GM12864 (cell line): ENCODE measurements at places on chromosomes 5 and 9.

- DNase-seq, result no peak
Observed at GRCh38 chr5:151947931-151948608, 23.4 kb upstream of the GLRA1 start.

GRCh38 chr5:62138607-62139006, 167.4 kb upstream of the KIF2A start:
- no peak for DNase-seq

DNA sequence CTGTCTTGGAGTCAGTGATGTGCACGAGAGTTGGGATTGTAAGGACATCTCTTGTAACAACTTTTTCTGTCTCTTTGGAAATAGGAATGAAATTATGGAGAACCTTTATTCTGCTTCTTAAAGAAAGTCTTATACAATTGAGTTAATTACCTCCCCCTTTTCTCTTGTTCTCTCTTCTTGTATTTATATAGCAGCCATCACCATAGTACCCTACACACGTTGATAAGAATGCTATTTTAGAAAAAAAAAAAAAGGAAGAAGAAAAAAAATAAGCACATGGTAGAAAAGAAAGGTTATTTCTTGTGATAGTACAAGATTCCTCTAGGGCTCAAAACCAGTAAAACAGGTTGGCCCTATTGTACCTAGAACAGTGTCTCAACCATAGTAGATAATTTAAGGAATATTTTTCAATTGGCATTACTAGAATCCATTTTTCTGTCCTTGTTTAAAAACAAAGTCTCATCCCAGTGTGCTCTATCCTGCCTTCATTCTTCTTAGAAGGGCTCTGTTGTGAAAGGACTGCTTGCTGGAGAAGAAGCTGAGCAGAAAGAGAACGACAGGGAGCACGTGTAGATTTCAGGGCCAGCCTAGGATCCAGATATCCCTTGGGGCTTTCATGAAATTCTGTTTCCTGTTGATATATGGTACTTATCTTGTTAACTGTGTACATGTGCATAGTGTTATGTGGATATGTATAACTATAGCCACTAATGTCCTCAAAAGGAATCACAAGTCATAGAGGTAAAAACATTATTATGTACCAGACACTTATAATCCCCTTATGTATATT, 392.3 kb upstream of the MEF2C start:
- DNase-seq, result no peak

- no peak for DNase-seq
Observed at GRCh38 chr5:79227484-79228025, 8.4 kb upstream of the JMY start.

DNA sequence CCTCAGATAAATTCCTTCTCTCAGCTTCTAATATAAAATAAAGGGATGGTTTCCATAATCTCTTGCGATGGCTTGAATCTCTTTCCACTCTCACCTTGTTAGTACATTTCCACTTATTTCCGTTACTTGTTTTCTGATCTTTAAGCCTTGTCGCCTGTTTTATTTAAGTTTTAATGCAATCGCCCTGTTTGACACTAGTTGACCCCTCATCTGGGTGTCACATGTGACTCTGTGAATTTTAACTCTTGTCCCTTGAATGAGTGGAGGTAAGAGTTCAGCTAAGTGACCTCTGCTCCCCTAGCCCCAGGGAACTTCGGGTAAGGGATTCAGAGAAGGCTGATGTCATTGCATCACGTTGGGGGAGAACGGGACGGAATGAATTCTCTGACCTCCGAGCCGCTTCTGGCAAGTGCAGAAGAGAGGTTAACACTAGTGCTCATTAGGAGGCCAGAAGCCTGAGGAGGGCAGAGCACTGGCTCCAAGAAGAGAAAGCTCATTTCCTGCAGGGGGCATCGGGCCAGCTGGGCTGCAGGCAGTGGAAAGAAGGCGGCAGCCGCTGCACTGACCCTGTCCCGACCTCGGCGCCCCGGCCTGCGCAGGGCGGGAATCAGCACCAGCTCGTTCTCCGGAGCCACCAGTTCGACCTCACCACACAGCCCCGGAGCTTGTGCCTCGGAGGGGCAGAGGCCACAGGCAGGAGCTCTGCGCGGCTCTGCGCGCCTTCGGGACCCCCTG, 569 bp downstream of the HINT2 start:
- DNase-seq, result no peak

- DNase-seq, result no peak
Observed at GRCh38 chr5:160199410-160199911, 29.8 kb upstream of the FABP6 start.

GRCh38 chr9:31597977-31598376, 786.5 kb upstream of the ACO1 start:
- no peak for DNase-seq

DNA sequence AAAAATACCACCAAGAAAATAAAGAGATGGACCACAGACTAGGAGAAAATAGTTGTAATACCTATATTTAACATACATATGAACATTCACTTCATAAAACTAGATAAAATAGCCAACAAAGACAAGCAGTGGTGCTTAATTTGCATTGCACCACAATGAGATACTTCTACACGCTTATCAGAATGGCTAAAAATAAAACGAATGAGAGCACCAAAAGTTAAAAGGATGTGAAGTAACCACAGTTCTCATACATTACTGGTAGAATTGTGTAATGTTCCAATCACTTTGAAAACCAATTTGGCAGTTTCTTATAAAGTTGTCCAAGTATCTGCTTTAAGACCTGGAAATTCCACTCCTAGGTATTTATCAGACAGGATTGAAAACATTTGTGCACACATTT, 198.9 kb upstream of the SGCD start:
- no peak for DNase-seq

DNA sequence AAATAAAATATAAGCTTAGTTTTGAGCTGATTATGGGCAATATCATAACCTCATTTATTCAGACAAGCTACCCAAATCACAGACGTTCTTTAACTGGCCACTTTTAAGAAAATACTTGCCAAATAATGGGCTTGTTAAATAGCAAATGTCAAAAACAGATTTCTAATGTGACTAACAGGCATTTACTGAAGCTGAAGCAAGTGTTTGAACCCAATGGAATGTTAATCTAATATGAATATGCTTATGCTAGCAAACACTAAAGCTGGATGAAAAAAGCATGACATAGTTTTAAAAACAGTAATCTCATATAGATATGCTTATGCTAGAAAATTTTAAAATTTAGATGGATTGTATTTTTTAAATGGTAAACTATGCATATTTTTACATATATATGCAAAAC, 411.6 kb upstream of the PTGER4 start:
- no peak for DNase-seq

DNA sequence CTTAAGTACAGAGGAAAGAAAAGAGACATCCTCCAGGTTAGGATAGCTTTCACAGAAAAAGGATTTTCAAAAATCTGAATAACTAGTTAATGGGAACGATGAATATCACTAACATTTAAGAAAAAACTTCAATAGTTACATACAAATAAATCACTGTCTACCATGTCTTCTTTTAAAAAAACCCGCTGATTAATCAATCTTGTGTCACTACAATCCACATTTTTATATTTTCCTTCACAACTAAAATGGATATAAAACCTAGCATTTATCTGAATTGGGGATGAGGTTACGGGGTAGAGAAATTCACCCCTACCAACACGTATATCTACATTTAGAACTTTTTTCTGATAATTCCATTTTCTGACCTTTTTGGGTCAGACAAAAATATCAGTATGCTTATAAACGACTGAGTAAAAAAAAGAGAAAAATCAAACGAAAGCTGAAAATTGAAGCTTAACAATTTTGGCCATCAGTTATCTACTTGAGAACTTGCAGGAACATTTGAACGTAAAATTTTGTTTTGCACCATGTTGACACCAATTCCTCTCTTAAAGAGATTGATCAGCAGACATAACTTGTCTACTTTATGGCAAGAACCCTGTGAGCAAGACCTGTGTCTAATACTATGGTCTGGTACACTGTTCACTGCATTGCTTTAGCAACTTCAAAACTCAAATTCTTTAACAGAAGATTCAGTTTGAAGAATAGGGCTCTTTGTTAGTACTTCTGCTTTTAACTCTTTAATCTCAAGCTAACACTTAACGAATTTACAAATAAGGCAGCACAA, 4.8 kb downstream of the NR3C1 start:
- DNase-seq, result no peak

DNA sequence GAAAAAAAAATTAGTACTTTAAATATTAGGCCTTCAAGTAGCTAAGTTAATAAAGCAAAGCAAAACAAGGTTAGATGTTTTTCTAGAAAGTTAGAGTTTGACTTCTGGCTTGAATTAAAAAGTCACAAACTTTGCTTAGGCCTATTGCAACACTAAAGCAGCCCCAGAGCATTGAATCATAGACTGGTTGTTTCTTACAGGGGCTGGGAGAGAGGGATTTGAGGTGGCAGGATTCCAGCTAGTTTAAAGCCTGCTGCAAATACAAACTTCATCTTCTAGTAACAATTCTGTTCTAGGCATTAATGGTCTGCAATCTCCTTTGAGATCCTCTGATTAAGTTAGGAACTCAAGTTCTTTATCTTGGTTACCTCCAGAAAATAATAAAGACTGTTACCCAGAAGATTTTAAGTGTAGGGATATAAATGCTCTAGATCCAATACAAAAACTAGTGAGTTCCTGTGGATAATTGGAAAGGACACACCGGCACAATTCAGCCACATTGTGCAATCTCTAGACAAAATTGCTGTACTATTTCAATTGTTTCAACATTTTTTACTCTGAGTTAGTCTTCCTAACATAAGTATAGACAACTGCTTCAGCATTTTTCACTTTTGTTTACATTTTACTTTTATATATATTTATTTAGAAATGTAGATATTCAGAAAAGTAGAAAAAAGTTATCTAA, 12.6 kb downstream of the OR13C5 start:
- no peak for DNase-seq

- no peak for DNase-seq
Observed at GRCh38 chr5:173016598-173017046, 33.1 kb downstream of the ATP6V0E1 start.

DNA sequence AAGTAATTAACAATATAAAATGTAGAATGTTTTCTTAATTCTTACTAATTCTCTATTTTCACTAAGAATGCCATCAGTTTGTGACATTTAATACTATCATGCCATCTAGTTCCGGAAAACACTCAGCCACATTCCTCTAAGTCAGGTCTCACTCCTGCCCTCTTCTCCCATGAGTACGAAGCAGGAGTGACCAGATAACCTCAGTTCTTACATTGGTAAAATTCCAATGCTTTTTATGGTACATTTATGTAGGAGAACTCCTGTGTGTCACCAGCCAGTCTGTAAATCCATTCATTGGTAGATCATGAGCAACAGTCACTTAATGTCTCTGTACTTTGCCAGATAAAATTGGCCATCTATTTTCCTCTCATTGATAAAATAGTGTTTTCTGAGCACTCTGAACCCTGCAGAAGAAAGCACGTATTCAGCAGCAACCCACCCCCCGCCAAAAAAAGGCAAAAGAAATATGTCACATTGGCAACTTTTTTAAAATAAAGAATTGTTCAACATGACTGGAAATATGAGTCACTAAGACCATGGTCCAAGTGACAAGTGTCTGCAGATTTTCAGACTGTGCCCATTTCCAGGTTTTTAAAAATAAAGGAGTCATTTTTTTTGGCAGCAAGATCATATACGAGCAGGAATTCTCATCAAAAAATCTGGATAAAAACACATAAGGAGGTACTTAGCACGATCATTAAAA, 11.8 kb downstream of the GLIS3 start:
- no peak for DNase-seq

DNA sequence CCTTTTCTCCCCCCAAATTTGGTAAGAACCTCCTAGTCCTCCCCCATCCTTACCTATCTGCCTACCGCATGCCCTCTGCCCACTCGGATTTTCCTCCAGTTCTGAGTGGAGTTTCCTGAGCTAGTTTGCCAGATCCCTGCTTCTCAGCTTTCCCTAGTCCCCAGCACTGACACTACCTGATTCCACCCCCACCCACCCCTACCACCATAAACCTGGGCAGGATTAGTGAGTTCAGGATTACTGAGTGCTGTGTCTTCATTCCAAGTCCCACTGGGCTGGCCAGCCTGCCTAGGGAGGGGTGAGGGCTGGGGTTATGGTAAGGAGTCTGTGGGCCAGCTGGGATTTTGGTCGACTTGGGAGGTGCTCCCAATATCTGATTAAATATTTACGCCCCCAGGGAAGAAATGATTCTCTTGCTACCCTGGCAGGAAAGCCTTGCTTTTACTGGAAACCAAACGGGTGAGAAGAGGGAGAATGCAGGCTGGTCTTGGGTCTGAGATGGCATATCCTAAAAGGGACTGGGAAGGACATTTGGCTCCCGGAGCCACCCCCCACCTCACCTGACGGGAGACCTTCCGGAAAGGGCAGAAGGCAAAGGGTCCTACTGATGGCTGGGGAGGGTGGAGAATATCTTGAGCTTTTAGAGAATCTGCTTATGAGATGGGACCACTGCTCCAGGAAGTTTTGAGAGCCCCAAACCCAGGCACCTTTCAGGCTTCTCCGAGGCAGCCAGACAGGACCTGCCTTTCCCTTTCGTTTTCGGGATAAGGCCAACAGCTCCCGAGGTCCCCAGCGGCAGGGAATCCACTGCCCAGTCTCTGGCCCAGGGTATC, 3.7 kb downstream of the PITX1 start:
- no peak for DNase-seq

DNA sequence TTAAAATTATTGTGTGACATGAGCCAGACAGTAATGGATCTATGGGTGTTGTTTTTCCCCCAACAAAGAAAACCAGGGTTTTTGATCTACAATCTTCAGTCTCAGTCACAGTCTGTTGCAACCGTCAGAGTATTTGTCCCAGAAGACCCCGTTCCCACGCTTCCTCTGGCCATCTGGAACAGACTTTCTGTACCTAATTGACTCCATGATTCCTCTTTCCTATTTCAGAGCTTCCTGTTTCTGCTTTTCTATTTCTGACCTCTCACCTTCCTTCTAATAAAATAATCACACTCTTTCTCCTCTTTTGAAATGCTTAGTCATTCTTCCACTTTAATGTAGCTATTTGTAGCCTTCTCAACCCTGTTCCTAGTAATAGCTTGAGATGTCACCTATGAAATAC, 1044.8 kb downstream of the DTWD2 start:
- no peak for DNase-seq

DNA sequence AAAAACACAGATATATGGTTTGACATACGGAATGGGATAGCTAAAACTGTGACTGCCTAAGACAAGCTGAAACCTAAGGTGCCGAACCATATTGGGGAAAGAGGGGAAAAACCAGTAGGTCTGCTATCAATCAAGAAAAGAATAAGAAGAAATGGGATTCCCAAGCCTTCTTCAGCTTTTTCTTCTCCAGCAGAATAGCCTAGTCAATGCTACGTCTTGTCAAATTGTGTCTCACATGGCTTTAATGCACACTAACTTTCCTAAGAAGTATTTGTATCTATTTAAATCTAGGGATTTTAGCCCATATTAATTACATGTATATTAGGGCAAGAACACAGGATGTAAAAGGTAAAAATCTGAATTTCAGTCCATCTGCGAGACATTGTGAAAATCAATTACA, 797 bp upstream of the FBXO38 start:
- DNase-seq, result no peak

DNA sequence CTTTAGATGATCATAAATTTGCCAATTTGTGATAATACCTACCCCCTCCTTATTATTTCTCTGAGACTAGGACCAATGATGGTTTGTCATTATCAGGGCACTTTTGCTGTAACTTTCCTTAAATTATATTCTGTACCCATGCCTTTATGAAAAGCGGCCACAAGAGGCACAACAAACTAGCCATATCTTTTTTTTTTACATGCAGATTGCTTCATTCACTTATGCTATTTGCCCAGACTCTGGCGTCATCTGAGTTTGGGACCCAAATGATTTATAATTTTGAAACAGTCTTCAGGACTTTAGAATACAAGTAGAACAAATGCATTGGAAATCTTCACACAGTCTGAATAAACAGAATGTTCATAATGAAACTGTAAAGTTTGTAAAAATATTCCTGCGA, 408.1 kb downstream of the MAT2B start:
- no peak for DNase-seq
